ENCODE measurements at places on chromosomes 3 and 15.

DNA sequence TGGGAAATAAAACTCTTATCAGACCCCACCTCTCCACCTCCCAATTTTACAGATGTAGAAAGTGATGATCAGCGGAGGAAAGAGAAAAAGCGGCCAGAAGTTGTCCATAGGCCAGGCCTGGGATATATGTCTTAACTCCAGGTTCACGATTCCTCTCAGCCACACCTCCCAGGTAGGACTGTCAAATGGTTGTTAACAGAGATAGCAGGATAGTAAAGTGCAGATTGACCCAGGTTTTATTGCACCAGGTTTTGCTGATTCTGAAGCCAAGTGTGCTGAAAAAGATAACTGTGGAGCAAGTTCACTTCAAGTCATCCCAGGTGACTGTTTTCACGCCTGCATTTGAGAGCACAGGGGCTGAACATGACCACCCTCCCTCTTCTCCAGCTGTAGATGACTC, 36.1 kb downstream of the LSM3 start:
- DNase-seq: no peak

- no peak for DNase-seq
Observed at GRCh38 chr3:12963231-12963896, 109.9 kb downstream of the IQSEC1 start.

GRCh38 chr3:190641564-190641963, 127.7 kb downstream of the IL1RAP start:
- no peak for DNase-seq

GRCh38 chr15:94924971-94925598, 693.7 kb downstream of the MCTP2 start:
- DNase-seq: no peak

DNA sequence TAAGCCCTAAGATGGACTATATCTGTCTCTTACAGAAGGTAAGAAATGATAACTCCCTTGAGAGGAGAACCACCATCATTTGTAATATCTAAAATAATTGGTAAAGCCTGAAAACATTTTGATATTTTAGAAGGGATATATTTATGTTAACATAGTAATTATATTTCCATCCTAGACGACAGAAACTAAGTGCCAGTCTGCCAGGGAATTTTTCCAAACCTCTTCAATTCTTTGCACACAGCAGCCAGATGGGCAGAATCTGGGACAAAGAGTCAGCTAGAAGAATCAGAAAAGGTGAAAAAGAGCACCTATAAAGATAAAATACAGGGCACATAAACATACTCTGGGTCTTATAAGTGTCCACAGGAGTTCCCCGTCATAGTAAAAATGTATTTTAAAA, 70.0 kb upstream of the CBLB start:
- DNase-seq: peak; percentile 49

All from NCI-H2171 (cell line).